ENCODE measurements at places on chromosomes 12 and 14. TPM values are rescaled to one million over a fixed set of nuclear protein-coding genes. Genes with fewer than 3 reads are reported as not detected.

RTN1 gene
- total RNA-seq: 0.45 TPM

FOXM1 gene
- total RNA-seq: not detected

KLRB1 gene
- total RNA-seq: 0.19 TPM

P2RX4 gene
- total RNA-seq: 7.0 TPM

CCDC91 gene
- total RNA-seq: 53.0 TPM

AKT1 gene
- 141 TPM for total RNA-seq

SERPINA3 gene
- total RNA-seq: 73.9 TPM

FCF1 gene
- 32.8 TPM for total RNA-seq

KCNC2 gene
- not detected for total RNA-seq

GRIP1 gene
- total RNA-seq: 1.7 TPM

TCTN2 gene
- total RNA-seq: 5.2 TPM

TMEM132C gene
- 1.1 TPM for total RNA-seq

FAM181A gene
- not detected for total RNA-seq

UNC79 gene
- 0.39 TPM for total RNA-seq

EIF2S3B gene
- 1.7 TPM for total RNA-seq

LAG3 gene
- 2.1 TPM for total RNA-seq

BDKRB2 gene
- total RNA-seq: 0.25 TPM

STYK1 gene
- not detected for total RNA-seq

BEST3 gene
- 0.57 TPM for total RNA-seq

FRMD6 gene
- total RNA-seq: 5.9 TPM

CFAP54 gene
- 0.08 TPM for total RNA-seq

DIO3 gene
- total RNA-seq: 0.21 TPM

RPL10L gene
- not detected for total RNA-seq

SOAT2 gene
- not detected for total RNA-seq

NOS1 gene
- 0.67 TPM for total RNA-seq

PAH gene
- not detected for total RNA-seq

SSTR1 gene
- 0.47 TPM for total RNA-seq

TAS2R20 gene
- 0.45 TPM for total RNA-seq

TAMALIN gene
- total RNA-seq: 38.1 TPM

DBX2 gene
- total RNA-seq: not detected

SLC41A2 gene
- total RNA-seq: 8.0 TPM

AREL1 gene
- total RNA-seq: 18.1 TPM

GCH1 gene
- total RNA-seq: 5.3 TPM

IKBIP gene
- 5.1 TPM for total RNA-seq

AQP2 gene
- total RNA-seq: not detected

LALBA gene
- total RNA-seq: not detected

CLEC2A gene
- total RNA-seq: not detected

GPR68 gene
- 0.15 TPM for total RNA-seq

HSPA2 gene
- 34.0 TPM for total RNA-seq

CLEC12A gene
- total RNA-seq: 1.5 TPM

SERPINA12 gene
- not detected for total RNA-seq

OR6C2 gene
- total RNA-seq: not detected

OR4E2 gene
- total RNA-seq: not detected

ALDH2 gene
- total RNA-seq: 403 TPM

CEP83 gene
- 11.0 TPM for total RNA-seq

CLEC4E gene
- total RNA-seq: 0.37 TPM

CEBPE gene
- not detected for total RNA-seq
